ENCODE measurements at places on chromosomes 2 and 18.
A peak's percentile ranks its signal among the peaks of the same experiment; 100 is the strongest.

- no peak for DNase-seq
Observed at GRCh38 chr18:79921984-79922965, 29.2 kb downstream of the SLC66A2 start.

DNA sequence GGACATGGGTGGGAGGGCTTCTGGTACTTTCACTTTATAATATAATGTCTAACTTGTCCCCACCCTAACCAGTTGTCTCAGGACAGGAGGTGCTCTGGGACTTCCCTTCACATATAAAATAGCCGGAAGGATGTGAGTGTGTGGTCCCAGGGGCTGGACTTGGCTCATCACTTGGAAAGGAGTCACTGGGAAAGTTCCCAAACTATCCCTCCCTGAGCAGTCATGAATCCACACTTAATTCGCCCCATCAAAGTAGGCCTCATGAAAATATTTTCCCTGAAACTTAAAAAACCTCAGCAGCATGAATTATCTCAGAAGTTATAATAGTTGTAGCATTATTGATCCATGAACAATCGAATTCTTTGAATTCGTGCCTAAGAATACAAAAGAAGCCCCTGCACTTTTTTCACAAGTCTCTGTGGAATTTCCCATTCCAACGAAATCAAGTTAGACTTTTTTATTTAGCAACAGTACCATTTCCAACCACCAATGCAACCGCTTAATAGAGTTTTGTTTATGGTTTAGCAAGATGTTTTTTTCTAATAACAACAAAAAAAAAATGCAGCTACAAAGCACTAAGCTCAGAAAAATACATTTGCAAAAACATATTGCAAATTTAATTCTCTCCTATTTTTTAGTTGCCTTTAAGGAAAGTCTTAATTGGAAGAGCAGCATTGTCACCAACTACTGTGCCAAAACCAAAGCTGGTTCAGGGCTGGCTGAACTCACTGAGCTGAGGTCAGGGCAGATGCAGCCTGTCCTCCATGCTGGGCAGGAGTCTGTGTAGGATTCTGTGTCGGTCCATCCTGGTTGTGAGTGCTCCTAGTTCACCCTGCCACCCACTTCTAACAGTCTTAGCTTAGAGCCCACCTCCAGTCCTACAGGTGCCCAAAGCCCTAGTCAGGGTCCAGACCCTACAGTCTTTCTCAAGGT is 68.8 kb upstream of the SPTBN1 start:
- DNase-seq = no peak

- DNase-seq = no peak
Observed at GRCh38 chr18:44229693-44230108, 451.0 kb upstream of the SETBP1 start.

- no peak for DNase-seq
Observed at GRCh38 chr2:175097297-175097696, 70.7 kb downstream of the ATF2 start.

DNA sequence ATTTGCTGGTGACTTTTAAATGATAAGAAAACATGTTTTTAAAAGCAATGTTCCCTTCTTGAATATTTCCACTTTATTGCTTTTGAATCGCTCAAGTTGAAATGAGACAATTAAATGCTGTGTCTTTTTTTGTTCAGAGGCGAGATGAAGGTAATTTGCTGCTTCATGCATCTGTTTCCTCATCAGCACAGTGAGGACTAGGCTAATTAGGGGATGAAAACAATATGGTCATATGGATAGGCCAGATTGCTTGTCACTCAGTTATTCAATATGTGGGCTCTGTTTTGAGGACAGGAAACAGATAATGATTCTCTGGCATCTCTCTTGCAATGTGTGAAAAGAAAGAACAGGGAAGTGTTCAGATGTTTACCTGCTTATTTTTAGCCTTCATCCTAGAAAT is 61.0 kb downstream of the ERBB4 start:
- DNase-seq = no peak

DNA sequence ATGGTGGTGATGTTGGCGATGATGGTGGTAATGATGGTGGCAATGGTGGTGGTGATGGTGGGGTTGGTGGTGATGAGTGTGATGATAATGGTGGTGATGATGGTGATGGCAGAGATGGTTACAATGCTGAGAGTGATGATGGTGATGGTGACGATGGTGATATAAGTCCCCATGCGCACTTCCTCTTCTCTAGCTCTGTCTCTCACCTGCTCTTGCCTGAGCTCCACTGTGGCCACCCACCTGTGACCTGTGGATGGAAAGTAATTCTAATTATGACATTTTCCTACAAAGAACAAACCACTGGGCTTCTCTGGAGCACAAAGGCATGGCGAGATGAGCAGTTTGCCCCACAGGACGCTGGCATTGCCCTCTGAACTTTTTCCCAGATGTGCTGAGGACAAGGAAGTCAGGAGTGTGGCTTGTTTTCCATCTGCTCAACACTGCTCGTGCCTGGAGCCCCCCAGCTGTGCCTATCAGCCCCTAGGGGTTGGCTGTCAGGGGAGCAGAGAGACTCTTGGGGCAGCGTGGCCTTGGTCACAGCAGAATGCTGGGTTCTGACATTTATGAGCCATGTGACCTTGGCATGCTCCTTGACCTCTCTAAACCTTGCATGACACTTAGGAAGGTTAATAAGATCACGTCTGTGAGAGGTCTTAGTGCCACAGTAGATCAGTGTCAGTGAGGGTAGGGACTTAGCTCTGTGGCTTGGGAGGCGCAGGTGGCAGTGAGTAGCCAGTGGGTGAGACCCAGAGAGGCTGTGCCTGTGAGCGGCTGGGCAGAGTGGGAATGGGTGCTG is 68.4 kb downstream of the RRM2 start:
- no peak for DNase-seq

DNA sequence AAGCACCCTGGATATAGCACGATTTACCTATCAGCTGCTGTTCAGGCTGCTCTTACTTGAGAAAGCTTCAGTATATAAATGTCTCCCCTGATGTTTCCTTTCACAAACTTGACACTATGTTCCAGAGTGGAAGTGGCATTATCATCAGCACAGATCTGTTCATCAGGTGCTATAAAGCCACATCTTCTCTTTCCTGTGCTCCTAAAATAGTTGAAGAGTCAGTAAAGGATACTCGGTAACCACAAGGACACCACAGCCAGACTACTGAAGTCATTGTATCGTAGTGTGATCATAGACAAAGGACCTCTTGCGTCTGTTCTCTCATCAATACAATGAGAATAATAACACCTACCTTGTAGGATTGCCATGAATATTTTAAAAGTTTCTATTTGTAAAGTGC is 841.0 kb upstream of the CELF4 start:
- DNase-seq = no peak

GRCh38 chr2:68548396-68548795 is 81.0 kb downstream of the APLF start:
- no peak for DNase-seq

GRCh38 chr2:85769236-85769982 is 15.6 kb downstream of the ATOH8 start:
- peak; percentile 78 for DNase-seq

GRCh38 chr2:43055086-43055912 is 171.1 kb downstream of the ZFP36L2 start:
- DNase-seq = no peak

- no peak for DNase-seq
Observed at GRCh38 chr2:157439824-157440186, 4.1 kb downstream of the CYTIP start.

DNA sequence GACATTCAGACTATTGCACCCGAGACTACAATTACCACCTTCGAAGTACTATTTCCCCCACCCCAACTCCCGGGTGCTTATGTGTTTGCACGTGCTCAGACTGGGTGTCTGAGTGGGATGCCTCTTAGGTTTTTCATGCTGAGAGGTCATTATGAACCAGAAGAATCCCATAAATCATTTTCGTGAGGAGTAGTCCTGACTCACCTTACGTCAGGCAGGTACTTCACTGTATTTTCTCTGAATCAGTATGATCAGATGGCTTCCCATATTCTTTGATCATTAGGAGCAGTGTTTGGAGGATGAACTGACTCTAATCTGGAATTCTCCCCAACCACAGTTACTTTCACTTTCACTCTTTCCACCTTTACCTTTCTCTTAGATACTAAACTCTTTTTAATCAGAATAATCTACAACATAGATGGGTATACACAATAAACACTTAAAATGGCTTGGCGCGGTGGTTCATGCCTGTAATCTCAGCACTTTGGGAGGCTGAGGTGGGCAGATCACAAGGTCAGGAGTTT is 38.4 kb upstream of the STAT4 start:
- DNase-seq = no peak

DNA sequence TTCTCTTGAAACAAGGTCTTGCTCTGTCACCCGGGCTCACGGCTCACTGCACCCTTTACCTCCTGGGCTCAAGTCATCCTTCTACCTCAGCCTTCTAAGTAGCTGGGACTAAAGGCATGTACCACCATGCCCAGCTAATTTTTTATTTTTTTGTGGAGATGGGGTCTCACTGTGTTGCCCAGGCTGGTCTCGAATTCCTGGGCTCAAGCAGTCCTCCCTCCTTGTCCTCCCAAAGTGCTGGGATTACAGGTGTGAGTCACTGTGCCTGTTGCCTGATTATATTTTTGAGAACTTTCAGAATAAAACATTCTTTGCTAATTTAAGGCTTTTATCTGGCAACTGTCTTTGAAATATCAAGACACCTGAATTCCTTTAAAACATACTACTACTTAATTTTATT is 47.9 kb downstream of the BIRC6 start:
- no peak for DNase-seq

GRCh38 chr18:261398-262073 is 6.3 kb downstream of the THOC1 start:
- no peak for DNase-seq

GRCh38 chr2:56474412-56475158 is 290.8 kb downstream of the CCDC85A start:
- peak; percentile 41 for DNase-seq

GRCh38 chr2:8876628-8877027 is 39.2 kb upstream of the KIDINS220 start:
- DNase-seq = no peak

DNA sequence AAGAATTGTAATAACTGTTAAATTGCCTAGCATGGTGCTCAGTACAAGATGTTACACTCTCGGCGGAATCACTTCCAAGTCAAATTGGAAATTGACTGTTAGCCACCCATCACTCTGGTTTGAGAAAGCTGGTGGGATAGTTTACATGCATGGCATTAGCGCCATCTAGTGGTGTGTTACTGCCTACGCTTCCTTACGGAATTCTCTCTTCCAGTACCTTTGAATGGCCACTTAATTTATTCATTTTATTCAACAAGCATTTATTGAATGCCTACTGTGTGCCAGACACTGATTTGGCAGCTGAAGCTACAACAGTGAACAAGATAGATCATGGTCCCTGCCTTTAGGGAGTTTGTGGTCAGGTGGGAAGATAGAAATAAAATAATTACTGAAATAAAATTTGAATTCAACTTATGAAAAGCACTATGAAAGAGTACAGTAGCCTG is 171.2 kb downstream of the TMEM247 start:
- DNase-seq = peak; percentile 69

DNA sequence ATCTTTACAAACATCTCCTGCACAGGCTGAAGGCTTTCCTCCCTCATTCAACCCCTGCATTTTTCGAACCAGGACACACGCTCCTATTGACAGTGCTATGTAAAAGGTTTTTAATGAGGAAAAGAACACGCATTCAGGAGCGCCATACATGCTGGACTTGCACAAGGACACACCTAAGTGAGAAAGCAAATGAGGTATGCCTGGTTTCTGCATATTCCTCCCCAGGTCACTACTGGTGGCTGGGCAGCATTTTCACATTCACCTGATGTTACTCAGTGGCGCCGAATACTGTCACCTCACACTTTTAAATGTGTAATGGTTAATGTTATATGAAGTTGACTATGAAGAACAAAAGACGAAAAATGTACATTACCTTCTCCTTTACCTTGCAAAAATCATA is 150.6 kb downstream of the ANTXR1 start:
- no peak for DNase-seq

DNA sequence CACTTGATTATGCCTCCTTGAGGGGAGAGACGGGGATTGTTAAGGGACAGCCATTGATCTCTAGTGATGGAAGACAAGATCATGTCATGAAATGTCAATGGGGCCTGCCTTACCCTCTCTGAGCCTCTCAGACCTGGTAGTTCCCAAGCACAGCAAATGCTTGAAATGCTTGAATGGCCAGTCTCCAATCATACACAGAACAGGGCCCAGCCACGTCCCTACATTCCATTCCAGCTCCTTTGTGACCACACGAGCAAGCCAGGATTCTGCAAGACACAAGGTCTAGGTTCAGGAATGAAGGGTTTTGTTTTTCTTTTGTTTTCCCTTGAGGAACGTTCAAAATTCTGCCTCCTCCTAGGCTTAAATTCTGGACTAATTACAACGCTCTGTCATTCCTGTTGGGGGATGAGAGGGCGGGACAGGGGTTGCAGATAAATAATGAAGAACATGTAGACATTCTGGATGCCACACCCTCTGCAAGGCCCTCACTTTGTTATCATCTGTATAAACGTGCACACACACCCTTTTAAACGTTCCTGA is 98.1 kb upstream of the YPEL5 start:
- DNase-seq = no peak

- no peak for DNase-seq
Observed at GRCh38 chr2:200353874-200354273, 47.4 kb downstream of the SPATS2L start.

GRCh38 chr2:240259201-240259923 is 118.9 kb upstream of the OTOS start:
- DNase-seq = no peak

DNA sequence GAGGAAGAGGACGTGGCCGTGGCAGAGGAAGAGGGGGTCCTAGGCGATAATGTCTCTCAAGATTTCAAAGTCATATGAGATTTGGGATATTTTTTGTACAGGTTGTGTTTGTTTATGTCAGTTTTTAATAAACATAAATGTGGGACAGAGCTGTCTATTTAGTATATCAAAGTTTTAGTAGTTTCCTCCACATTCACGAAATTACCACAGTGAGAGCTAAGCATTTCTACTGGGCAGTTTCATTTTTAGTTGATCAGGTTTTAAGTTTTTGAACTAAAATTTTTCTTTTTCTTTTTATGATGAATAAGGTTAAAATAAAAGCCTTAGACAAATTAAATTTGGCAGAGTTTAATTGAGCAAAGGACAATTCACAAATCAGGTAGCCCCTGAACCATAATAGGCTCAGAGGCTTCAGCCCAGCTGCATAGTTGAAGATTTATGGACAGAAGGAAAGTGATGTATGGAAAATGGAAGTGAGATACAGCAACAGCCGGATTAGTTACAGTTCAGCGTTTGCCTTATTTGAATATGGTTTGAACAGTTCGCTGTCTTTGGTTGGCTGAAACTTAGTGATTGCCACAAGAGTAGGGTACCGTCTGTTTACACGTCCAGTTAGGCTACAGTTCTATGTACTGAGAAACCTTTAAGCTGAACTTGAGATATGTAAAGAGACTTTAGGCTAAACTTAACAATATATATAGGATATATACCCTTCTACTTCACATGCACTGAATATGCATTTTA is 17.1 kb downstream of the SNRPD1 start:
- DNase-seq = no peak

All from HEK293T (cell line).